ENCODE measurements at places on chromosomes 4 and X. TPM values are rescaled to one million over a fixed set of nuclear protein-coding genes. Genes with fewer than 3 reads are reported as not detected.
A peak's percentile ranks its signal among the peaks of the same experiment; 100 is the strongest.

GRCh38 chrX:8306291-8306925 lies 135.3 kb upstream of the VCX2 start:
- no peaks in the 10 kb centered on the region for H3K27me3 ChIP-seq
- H3K27ac ChIP-seq = no peak overlapping the region
- DNase-seq = no peak
- no peaks in the 10 kb centered on the region for H3K36me3 ChIP-seq

GRCh38 chr4:145830699-145831098 lies 107.9 kb downstream of the ZNF827 start:
- DNase-seq = no peak
- no peaks in the 10 kb centered on the region for H3K36me3 ChIP-seq
- H3K4me1 ChIP-seq = no peaks in the 10 kb centered on the region
- no peak overlapping the region for H3K4me3 ChIP-seq
- no peaks in the 10 kb centered on the region for H3K27me3 ChIP-seq

- no peaks in the 10 kb centered on the region for H3K27me3 ChIP-seq
- H3K4me3 ChIP-seq = no peak overlapping the region
- no peak for DNase-seq
- no peaks in the 10 kb centered on the region for H3K36me3 ChIP-seq
Measured at GRCh38 chrX:109782994-109783700, 50.1 kb upstream of the ACSL4 start.

DNA sequence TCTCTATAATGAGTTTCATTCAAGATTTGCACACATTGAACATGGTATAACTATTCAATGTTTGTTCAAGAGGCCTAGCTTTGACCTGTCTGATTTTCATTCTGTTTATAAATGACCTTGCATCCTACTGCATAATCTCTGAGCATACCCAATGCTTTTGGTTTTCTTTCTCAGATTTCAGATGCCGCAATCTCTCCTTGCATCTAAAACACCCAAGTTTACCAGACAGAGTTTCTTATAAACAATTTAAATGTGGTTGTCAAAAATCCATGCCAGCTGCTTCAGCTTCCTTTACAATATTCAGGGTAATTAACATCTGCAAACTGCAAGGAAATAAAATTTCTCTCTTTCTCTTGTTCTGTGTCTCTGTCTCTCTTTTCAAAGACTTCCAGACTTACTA lies 123.0 kb upstream of the PCDH18 start:
- no peaks in the 10 kb centered on the region for H3K4me1 ChIP-seq
- no peak for DNase-seq
- H3K27me3 ChIP-seq = no peaks in the 10 kb centered on the region
- H3K36me3 ChIP-seq = no peaks in the 10 kb centered on the region
- no peak overlapping the region for H3K4me3 ChIP-seq

DNA sequence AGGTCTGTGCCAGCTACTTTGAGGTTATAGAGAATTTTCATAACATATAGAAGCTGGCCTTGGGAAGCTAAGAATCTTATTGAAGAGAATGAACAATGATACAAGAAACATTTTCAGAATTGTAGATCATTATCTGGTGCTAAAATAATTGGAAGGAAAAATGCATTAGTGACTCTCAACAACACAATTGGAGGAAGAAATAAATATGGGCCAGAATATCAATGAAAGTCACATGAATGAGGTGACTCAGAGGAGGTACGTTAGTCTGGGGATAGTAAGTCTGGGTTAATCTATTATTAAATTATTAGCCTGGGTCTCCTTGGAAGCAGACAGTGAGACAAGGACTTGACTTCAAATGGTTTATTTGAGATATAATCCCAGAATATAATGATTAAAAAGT lies 529.3 kb upstream of the SLIT2 start:
- no peak overlapping the region for H3K27ac ChIP-seq
- DNase-seq = no peak
- no peaks in the 10 kb centered on the region for H3K4me1 ChIP-seq

DNA sequence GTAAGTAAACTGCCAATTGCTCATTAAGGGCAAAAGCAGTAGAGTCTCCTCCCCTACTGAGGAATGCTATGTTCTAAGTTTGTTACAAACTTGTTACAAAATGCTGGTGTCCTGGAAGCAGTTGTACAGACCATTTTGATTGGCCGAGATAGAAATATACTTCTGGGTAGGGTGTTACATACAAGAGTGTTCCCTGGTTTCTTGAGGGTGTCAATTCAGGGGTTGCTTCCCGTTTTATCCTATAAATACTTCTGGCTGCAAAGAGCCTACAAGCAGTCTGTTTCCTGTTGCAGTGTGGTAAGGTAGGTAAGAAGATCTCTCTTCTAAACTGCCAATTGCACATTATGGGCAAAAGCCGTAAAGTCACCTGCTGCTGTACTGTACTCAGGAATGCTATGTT lies 5.7 kb downstream of the TRPC5OS start:
- H3K27ac ChIP-seq = no peak overlapping the region
- no peaks in the 10 kb centered on the region for H3K36me3 ChIP-seq
- DNase-seq = no peak
- H3K27me3 ChIP-seq = no peaks in the 10 kb centered on the region

DNA sequence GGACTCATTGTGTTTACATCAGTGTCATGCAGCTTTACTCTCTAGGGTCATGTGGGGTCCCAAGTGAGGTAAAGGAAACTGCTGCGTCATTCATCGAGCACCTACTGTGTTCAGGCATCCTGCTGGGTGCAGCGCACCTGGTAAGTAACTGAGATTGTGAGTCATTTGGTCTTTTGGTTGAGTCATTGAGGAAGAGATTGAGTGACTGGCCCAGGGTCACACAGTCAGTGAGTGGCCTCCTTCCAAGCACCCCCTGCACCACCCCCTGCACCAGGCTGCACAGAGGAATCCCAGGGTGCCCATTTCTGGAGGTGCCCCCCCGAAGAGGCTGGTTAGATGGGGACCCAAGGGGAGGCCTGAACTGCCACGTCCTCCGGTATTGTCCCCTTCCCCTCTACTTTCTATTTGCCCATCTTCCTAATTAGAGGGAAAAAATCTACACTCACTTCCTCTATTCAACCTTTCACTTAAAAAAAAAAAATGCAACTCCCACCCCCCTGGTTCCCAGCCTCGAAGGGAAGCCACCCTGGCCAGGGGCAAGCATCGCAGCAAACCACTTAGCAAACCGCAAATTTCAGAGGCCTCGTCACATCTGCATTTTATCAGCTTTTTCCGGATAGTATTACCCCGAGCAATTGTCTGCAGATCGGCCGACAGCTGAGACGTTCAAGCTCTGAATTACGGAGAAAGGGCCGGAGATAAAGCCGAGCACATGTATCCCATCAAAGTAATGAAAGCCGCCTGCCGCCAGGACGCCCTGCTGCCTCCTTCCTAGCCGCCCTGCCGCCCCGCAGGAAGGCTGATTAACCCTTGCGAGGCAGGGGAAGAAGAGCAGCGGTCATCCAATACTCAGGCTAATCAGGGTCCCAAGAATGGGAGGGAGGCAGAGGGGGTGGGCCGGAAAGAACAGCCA lies 96.3 kb upstream of the MSX1 start:
- peak overlapping the region; percentile 45 for H3K4me3 ChIP-seq
- H3K27ac ChIP-seq = peak overlapping the region; percentile 89
- no peaks in the 10 kb centered on the region for H3K36me3 ChIP-seq

DNA sequence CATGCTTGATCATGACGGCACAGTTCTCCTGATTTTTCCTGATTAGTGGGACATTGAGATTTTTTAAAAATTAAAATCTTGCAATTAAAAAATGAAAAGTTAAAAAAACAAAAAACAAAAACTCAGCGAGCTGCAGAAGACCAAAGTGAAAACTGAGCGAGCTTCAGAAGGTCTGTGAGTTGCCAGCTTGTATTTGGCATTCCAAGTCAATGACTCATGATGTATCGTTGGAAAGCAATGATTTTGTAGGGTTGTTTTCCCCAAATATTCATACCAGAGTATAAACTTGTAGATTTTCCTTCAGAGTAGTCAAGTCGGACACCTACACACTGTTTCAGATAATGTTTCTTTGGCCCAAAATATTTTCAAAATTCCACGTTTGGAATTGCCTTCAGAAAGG lies 76.9 kb downstream of the LRRC66 start:
- no peak for DNase-seq
- H3K4me3 ChIP-seq = no peak overlapping the region
- H3K4me1 ChIP-seq = no peaks in the 10 kb centered on the region
- no peaks in the 10 kb centered on the region for H3K36me3 ChIP-seq
- H3K27ac ChIP-seq = no peak overlapping the region

DNA sequence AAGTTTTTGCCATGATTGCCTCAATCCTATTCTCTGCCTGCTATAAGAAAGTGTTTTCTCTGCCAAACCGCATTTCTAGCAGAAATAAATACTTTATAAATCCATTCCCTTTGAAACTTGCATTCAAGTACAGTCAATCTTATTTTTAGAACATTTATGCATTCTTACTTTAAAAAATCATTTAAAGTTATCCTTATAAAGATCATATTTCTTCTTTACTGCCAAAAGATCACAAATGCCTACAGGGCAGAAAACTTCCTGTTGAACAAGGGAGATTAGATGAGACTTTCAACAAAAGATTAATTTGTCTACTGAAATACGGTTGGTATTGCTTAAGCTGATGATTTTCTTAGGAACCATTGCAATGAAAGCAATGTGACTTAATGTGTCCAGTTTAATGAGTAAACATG lies 207.2 kb upstream of the SLIT2 start:
- H3K27ac ChIP-seq = no peak overlapping the region
- H3K4me3 ChIP-seq = no peak overlapping the region
- no peaks in the 10 kb centered on the region for H3K36me3 ChIP-seq

DNA sequence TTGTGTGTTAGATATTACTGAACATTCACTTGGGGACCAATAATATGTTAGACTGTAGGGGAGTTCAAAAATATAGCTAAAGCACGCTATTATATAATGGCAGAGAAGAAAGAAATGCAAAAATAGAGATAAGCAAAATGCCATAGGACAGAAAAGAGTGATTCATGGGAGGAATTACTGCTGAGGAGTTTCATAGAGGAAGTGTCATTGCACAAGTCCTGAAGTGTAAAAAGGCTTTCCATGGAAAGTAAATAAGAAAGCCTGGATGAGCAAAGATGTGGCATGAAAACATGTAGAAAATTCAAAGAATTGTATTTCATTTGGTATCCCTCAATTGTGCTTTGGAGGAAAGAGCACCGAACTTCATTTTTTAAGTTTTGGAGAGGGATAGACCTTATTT lies 14.5 kb downstream of the HMGB2 start:
- H3K27ac ChIP-seq = no peak overlapping the region
- DNase-seq = no peak
- H3K4me1 ChIP-seq = no peaks in the 10 kb centered on the region
- no peak overlapping the region for H3K4me3 ChIP-seq

DNA sequence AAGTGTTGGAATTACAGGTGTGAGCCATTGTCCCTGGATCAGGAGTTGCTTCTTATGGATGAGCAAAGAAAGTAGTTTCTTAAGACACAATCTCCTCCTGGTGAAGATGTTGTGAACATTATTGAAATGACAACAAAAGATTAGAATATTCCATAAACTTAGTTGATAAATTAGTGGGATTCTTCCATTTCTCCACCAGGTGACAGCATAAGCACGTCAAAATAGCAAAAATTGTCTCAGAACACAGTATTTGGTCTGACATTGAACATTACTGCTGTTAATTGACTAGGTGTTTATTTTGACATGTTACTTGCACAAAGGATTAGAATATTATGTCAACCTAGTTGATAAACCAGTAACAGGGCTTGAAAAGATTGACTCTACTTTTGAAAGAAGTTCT lies 21.6 kb downstream of the CLDN34 start:
- H3K27me3 ChIP-seq = no peaks in the 10 kb centered on the region
- no peak for DNase-seq
- no peak overlapping the region for H3K27ac ChIP-seq
- no peaks in the 10 kb centered on the region for H3K36me3 ChIP-seq
- H3K4me1 ChIP-seq = no peaks in the 10 kb centered on the region

GRCh38 chr4:24816797-24817196 lies 21.4 kb downstream of the SOD3 start:
- H3K4me1 ChIP-seq = no peaks in the 10 kb centered on the region
- no peak overlapping the region for H3K27ac ChIP-seq
- DNase-seq = no peak
- no peaks in the 10 kb centered on the region for H3K27me3 ChIP-seq
- no peaks in the 10 kb centered on the region for H3K36me3 ChIP-seq

USP17L24 gene
- total RNA-seq = not detected

RTL9 gene
- 0.10 TPM for total RNA-seq

PTPN13 gene
- total RNA-seq = 14.6 TPM

SOWAHD gene
- 1.1 TPM for total RNA-seq

SLC10A6 gene
- total RNA-seq = not detected

PRRG3 gene
- total RNA-seq = not detected

GYPA gene
- total RNA-seq = not detected

GLRB gene
- total RNA-seq = not detected

ESX1 gene
- not detected for total RNA-seq

SRP72 gene
- total RNA-seq = 146 TPM

RBM47 gene
- total RNA-seq = 22.2 TPM
